ENCODE measurements at places on chromosomes 13 and 19. TPM values are rescaled to one million over a fixed set of nuclear protein-coding genes. Genes with fewer than 3 reads are reported as not detected.

DNA sequence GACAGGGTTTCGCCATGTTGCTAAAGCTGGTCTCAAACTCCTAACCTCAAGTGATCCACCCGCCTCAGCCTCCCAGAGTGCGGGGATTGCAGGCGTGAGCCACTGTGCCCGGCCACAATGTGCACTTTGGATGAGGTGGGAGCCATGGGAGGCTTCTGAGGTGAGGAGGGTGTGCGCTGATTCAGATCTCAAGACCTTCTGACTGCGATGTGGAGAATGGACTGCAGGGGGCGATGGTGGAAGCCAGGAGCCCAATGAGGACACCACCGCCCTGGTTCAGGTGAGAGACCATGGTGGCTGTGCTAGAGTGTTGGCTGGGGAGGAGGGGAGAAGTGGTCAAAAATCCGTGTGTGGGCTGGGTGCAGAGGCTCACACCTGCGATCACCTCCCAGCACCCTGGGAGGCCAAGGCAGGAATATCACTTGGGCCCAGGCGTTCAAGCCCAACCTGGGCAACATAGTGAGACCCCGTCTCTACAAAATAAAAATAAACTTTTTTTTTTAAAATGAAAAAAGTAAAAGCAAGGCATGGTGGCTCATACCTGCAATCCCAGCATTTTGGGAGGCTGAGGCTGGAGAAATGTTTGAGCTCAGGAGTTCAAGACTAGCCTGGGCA, 5.6 kb downstream of the INAFM1 start:
- H3K4me1 ChIP-seq = peaks cover 73% of the 10 kb centered on the region
- no peaks in the 10 kb centered on the region for H3K27me3 ChIP-seq
- no peak for DNase-seq
- no peaks in the 10 kb centered on the region for H3K36me3 ChIP-seq
- H3K27ac ChIP-seq = no peak overlapping the region

- H3K36me3 ChIP-seq = no peaks in the 10 kb centered on the region
- H3K4me3 ChIP-seq = no peak overlapping the region
- no peak overlapping the region for H3K27ac ChIP-seq
- H3K4me1 ChIP-seq = no peaks in the 10 kb centered on the region
- H3K27me3 ChIP-seq = no peaks in the 10 kb centered on the region
These were observed 19.8 kb downstream of the WDR87 start for GRCh38 chr19:37886571-37886970.

GRCh38 chr13:93397619-93398018, 171.0 kb downstream of the GPC6 start:
- H3K36me3 ChIP-seq = no peaks in the 10 kb centered on the region
- no peak overlapping the region for H3K27ac ChIP-seq
- H3K4me3 ChIP-seq = no peak overlapping the region
- H3K4me1 ChIP-seq = peaks cover 11% of the 10 kb centered on the region
- no peak for DNase-seq

- peaks cover 41% of the 10 kb centered on the region for H3K36me3 ChIP-seq
- peak; percentile 84 for DNase-seq
- peak overlapping the region; percentile 51 for H3K27ac ChIP-seq
- no peaks in the 10 kb centered on the region for H3K27me3 ChIP-seq
- H3K4me3 ChIP-seq = no peak overlapping the region
These were observed 10.2 kb downstream of the PPP2R1A start for GRCh38 chr19:52200044-52200443.

- H3K4me1 ChIP-seq = no peaks in the 10 kb centered on the region
- no peaks in the 10 kb centered on the region for H3K36me3 ChIP-seq
- H3K27ac ChIP-seq = no peak overlapping the region
These were observed 60.0 kb upstream of the WDFY2 start for GRCh38 chr13:51524312-51524711.

GRCh38 chr13:46006688-46007452, 45.7 kb downstream of the ZC3H13 start:
- no peaks in the 10 kb centered on the region for H3K4me1 ChIP-seq
- H3K4me3 ChIP-seq = no peak overlapping the region
- no peaks in the 10 kb centered on the region for H3K27me3 ChIP-seq
- no peak for DNase-seq
- no peak overlapping the region for H3K27ac ChIP-seq
- peaks cover 75% of the 10 kb centered on the region for H3K36me3 ChIP-seq

GRCh38 chr19:4374498-4375163, 25.7 kb downstream of the SH3GL1 start:
- no peak overlapping the region for H3K4me3 ChIP-seq
- H3K36me3 ChIP-seq = no peaks in the 10 kb centered on the region
- no peaks in the 10 kb centered on the region for H3K27me3 ChIP-seq
- H3K27ac ChIP-seq = peak overlapping the region; percentile 83
- peak; percentile 93 for DNase-seq

GRCh38 chr13:109126891-109127641, 497.7 kb downstream of the MYO16 start:
- H3K36me3 ChIP-seq = no peaks in the 10 kb centered on the region
- peaks cover 11% of the 10 kb centered on the region for H3K4me1 ChIP-seq
- no peak for DNase-seq
- H3K4me3 ChIP-seq = no peak overlapping the region
- no peak overlapping the region for H3K27ac ChIP-seq

DNA sequence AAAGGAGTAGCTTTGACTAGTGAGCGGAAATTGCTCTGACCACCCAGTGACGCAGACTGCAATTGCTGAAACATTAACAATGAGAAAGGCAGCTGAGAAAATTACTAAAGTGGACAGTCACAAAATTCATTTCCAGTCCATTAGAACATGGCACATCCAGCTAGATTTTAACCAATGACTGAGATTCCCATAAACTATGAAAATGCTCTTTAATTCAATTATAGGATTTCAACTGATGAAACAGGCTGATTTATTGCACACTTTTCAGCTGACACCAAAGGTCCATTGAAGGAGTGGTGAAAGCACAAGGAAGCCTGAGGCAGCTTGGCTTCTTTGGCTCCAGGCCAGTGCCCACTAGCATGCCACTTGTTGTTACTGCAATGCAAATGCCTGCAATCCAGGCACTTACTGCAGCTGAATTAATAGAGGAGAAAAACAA, 933.4 kb downstream of the SLITRK6 start:
- DNase-seq = no peak
- no peaks in the 10 kb centered on the region for H3K36me3 ChIP-seq

GRCh38 chr19:16661480-16662034, 618 bp downstream of the TMEM38A start:
- no peaks in the 10 kb centered on the region for H3K27me3 ChIP-seq
- peaks cover 42% of the 10 kb centered on the region for H3K4me1 ChIP-seq
- H3K36me3 ChIP-seq = peaks cover 9% of the 10 kb centered on the region
- peak overlapping the region; percentile 84 for H3K4me3 ChIP-seq

DNA sequence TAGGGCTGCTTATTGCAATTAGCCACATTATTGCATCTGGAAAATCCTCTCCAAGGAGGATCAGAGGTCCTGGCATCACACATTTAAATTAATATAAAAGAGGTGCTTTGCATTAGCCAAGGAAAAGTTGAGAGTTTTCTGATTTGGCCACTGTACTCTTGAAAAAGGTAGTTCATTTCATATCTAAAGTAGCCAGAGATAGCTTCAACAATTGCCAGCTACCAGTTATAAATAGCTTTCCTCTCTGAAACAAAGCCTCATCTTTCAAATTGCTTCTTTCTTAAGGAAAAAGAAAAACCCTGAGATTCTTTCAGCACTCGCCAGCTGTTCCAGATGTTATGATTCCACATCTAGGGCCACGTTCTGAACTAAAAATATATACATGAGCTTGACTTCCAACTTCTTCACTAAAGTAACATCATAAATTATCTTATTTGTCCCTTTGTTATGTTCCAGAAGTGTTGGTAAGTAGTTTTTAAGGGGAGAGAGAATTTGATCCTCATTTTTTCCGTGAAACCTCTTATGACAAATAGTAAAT, 69.6 kb downstream of the ERCC5 start:
- H3K4me3 ChIP-seq = no peak overlapping the region
- H3K36me3 ChIP-seq = no peaks in the 10 kb centered on the region
- no peaks in the 10 kb centered on the region for H3K4me1 ChIP-seq
- DNase-seq = no peak
- H3K27me3 ChIP-seq = peaks cover 3% of the 10 kb centered on the region

- no peaks in the 10 kb centered on the region for H3K27me3 ChIP-seq
- H3K4me1 ChIP-seq = no peaks in the 10 kb centered on the region
- H3K4me3 ChIP-seq = no peak overlapping the region
- no peak for DNase-seq
- no peaks in the 10 kb centered on the region for H3K36me3 ChIP-seq
These were observed 34.0 kb upstream of the SPRY2 start for GRCh38 chr13:80374901-80375300.

DNA sequence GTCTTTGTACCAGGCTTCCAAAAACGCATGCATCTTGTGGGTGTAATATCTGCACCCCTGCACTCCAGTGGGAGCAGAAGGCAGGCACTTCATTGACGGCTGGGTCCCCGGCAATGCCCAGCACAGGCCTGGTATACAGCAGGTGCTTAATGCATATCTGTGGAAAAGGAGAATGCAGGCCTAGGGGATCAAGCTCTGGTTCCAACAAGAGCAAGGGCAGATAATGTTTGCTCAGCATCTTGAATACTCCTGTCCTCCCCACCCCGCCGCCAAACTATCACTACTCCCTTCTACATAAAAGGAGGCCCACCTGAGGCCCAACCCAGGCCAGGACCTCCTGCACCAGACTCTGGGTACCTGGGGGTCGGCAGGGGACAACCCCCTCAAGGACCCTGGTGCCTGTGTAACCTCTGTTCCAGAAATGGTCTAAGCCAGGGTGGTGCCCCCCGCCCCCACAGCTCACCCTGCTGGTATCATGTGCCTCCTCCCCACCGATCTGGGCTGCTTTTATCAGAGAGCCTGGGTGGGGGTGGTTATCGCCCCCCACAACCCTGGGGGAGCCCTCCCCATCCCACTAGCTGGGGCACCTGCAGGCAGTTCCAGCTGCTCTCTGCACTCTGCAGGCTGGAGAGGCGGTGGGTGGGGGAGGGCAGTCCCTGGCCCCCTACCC, 4.8 kb downstream of the KLF16 start:
- peaks cover 89% of the 10 kb centered on the region for H3K4me1 ChIP-seq
- no peak overlapping the region for H3K4me3 ChIP-seq
- H3K27ac ChIP-seq = peak overlapping the region; percentile 82

- no peaks in the 10 kb centered on the region for H3K4me1 ChIP-seq
- H3K36me3 ChIP-seq = no peaks in the 10 kb centered on the region
- no peak overlapping the region for H3K27ac ChIP-seq
- H3K4me3 ChIP-seq = no peak overlapping the region
These were observed 215.6 kb downstream of the TDRD3 start for GRCh38 chr13:60612593-60612992.

GRCh38 chr19:53521373-53522202, 16.4 kb upstream of the ZNF331 start:
- H3K36me3 ChIP-seq = no peaks in the 10 kb centered on the region
- no peaks in the 10 kb centered on the region for H3K27me3 ChIP-seq
- no peaks in the 10 kb centered on the region for H3K4me1 ChIP-seq
- peak overlapping the region; percentile 56 for H3K4me3 ChIP-seq
- H3K27ac ChIP-seq = no peak overlapping the region

- no peaks in the 10 kb centered on the region for H3K4me1 ChIP-seq
- H3K27me3 ChIP-seq = no peaks in the 10 kb centered on the region
- DNase-seq = no peak
- H3K36me3 ChIP-seq = no peaks in the 10 kb centered on the region
- no peak overlapping the region for H3K27ac ChIP-seq
These were observed 47.9 kb downstream of the DCT start for GRCh38 chr13:94431574-94431973.

DNA sequence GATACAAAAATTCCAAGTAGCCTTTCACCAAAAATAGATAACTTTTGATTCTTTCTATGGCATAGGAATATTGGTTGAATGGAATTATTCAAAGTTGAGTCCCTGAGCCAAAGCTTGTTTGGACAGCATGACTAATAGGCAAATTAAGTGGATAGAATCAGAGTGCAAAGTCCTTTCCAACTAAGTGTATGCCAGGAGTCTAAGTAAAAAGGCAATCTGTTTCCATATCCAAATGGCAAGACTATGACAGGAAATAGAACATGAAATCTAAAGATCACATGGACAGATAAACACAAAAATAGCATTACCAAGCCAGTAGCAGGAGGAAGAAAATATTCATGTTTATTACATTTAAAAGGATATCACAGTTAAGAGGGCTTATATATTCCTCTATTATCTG, 804.6 kb downstream of the SLITRK6 start:
- no peaks in the 10 kb centered on the region for H3K4me1 ChIP-seq
- no peaks in the 10 kb centered on the region for H3K27me3 ChIP-seq
- DNase-seq = no peak
- H3K27ac ChIP-seq = no peak overlapping the region
- no peak overlapping the region for H3K4me3 ChIP-seq

DNA sequence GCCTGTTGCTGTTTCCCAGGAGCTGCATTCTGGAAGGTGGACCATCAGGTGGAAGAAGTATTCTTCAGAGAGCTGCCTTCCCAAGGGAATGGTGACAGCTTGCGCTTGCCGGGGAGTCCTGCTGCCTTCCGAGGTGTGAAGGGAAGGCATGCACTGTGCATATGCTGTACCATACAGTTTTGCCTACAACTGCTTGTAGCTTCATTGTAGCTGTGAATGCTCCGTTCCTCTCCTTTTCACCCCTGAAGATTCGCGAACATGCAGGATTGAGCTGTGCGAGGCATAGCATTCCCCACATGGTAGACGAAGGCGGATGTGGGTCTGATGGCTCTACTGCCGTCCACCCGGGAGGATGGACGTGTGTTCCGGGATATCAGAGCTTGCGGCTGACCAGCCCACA, 243.2 kb upstream of the TSHZ3 start:
- no peak overlapping the region for H3K27ac ChIP-seq
- H3K4me1 ChIP-seq = no peaks in the 10 kb centered on the region
- H3K4me3 ChIP-seq = no peak overlapping the region

- no peak for DNase-seq
- no peak overlapping the region for H3K4me3 ChIP-seq
- no peak overlapping the region for H3K27ac ChIP-seq
- H3K4me1 ChIP-seq = no peaks in the 10 kb centered on the region
- H3K27me3 ChIP-seq = no peaks in the 10 kb centered on the region
These were observed 635.6 kb upstream of the SLITRK5 start for GRCh38 chr13:87035526-87035925.

GRCh38 chr13:100898431-100898830, 223.8 kb upstream of the TMTC4 start:
- no peaks in the 10 kb centered on the region for H3K27me3 ChIP-seq
- no peak overlapping the region for H3K27ac ChIP-seq
- no peaks in the 10 kb centered on the region for H3K4me1 ChIP-seq
- H3K4me3 ChIP-seq = no peak overlapping the region
- H3K36me3 ChIP-seq = no peaks in the 10 kb centered on the region

DNA sequence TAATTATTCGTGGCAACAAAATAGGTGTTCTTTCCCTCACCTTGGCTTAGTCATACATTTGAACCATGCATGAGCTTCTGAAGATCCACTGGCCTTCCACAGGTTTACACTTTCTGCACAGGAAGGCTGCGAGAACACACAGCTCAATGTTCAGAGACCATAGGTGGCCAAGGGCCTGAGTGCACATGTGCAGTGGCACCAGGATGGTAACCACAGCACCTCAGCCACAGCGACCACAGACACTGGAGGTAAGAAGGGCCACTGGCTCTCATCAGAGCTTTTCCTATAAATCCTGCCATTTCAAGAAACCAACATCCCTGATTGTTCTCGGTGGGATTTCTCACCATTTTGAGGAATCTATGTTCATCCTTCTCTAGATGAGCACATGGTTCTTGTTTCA, 1.6 kb downstream of the DCLK1 start:
- no peak overlapping the region for H3K27ac ChIP-seq
- H3K4me1 ChIP-seq = peaks cover 12% of the 10 kb centered on the region
- no peak for DNase-seq
- H3K36me3 ChIP-seq = no peaks in the 10 kb centered on the region

GRCh38 chr13:25147638-25148401, 24.3 kb downstream of the AMER2 start:
- H3K4me1 ChIP-seq = no peaks in the 10 kb centered on the region
- no peak for DNase-seq
- H3K27ac ChIP-seq = no peak overlapping the region
- H3K4me3 ChIP-seq = no peak overlapping the region

The CA11 gene
- polyA plus RNA-seq = 2.1 TPM

The POLR2E gene
- polyA plus RNA-seq = 124 TPM

The ZNF578 gene
- polyA plus RNA-seq = 1.1 TPM

The KLK14 gene
- not detected for polyA plus RNA-seq

The GNG7 gene
- 1.8 TPM for polyA plus RNA-seq

All from sigmoid colon (tissue), 7 donors.